ENCODE measurements at places on chromosomes 3 and 15.

DNA sequence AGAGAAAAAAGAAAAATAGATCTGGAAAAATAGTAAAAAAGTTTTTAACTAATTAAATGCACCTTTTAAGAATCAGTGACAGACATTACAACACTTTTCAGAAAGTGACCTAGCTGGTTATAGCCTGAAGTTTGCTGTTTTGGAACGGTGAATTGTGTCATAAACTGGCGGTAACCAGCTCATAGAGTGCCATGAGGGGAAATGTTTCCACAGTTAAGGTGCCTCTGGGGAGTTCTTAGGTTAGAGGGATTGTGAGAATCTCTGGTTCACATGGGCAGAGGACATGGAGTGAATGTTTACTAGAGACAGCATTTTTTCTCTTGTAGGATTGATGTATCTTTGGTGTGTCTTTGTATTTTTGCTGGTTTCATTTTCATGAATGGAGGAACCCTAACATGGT, 2.8 kb downstream of the TBC1D23 start:
- DNase-seq, result no peak

DNA sequence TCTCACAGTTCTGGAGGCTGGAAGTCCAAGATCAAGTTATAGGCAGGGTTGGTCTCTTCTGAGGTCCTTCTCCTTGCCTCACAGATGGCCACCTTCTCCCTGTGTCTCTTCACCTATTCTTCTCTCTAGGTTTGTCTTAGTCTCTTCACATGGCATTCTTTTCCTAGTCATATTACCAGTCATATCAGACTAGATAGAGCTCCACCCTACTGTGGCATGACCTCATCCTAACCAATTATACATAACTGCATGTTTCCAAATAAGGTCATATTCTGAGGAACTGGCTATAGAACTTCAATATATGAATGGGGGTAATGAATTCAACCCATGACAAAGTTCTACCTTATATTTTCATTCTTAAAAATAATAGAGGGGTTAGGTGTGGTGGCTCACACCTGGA, 196.4 kb upstream of the UBE3A start:
- DNase-seq, result no peak

DNA sequence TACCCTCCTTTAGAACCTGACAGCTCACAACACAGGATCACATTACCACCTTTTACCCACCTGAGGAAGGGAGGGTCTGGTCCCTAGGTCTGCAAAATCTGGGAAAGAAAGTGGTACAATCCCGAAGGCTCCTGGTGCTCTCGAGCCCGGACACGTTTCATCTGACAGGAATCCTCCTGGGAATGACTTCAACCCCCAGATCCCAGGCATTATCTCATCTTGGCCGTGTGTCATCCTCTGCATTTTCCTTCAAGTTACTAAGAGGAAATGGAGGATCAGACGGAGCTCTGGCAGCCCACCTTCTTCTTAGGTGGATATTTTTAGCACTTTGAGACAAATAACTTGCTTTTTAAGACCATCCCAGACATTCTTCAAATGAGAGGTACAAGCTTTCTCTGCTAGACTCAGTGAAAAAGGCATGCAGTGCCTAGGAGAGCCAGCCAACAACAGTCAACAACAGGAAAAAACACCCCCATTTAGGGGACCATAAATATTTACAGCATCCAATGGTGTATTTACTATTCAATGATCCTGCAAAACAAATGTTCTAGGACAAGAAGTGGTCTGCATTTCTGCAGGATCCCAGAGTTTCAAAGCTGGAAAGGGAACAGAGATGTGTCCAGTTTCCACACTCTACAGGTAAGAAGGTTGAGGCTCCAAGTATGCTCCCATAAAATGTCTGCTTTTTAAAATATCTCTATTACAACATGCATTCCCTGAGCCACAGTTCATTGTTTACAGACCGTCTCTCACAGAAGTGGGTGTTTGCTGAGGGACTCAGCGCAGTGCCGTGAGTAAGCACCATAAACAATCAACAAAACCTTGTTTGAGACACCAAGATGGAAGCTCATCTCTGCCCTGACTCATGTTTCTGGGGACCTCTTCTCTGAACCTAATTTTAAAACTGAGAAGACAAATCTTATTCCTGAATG, 38.3 kb upstream of the ARHGEF3 start:
- no peak for DNase-seq

DNA sequence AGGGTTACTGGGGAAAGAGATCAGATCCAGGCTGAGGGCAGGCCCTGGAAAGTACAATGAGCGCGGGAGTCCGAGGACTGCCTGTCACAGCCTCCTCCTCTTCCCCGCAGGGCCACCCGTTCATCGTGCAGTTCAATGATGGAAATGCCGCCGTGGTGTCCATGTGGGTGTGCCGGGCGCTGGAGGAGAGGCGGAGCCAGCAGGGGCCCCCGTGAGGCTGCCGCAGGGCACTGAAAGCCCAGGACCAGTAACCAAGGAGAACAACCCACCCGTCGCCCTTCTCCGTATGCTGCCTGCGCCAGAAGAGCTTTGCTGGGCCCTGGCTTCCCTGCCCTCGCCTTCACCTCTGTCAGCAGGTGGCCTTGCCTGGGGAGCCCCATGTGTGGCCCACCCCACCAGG, 18.8 kb upstream of the SKOR1 start:
- no peak for DNase-seq

DNA sequence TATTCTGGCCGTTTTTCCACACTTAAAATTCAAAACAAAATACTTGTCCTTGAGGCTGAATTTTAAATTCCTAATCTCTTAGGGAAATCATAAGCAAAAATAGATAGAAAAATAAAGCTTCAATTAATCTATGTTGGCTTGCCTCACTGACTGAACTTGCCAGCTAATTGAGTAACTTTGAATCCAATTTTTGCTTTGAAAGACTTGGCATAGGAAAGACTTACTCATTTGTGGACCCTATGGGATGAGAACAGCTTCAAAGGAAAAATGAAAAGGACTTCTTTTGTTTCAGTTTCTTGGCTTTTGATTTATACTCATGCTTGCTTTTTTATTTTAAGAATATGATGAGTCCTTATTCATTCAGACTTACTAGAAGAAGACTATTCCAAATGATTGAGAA, 370.7 kb upstream of the RARB start:
- no peak for DNase-seq

DNA sequence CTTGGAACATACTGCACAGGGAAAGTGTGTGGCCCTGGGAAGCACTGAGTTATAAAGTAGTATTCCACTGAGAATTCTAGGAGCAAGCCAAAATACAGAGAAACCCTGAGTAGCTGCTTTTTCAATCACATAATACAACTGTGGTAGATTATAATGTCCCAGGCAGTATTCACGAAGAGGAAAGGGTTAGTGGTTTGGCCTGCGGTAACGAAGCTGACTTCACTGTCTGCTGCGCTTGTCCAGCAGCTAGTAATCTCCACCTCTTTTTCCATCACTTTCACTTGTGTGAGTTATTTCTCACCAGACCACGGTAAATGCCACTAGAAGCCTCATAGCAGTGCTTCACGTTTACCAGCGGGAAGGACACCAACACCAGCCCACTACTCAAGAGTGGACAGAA, 34.4 kb downstream of the RPL39L start:
- no peak for DNase-seq

DNA sequence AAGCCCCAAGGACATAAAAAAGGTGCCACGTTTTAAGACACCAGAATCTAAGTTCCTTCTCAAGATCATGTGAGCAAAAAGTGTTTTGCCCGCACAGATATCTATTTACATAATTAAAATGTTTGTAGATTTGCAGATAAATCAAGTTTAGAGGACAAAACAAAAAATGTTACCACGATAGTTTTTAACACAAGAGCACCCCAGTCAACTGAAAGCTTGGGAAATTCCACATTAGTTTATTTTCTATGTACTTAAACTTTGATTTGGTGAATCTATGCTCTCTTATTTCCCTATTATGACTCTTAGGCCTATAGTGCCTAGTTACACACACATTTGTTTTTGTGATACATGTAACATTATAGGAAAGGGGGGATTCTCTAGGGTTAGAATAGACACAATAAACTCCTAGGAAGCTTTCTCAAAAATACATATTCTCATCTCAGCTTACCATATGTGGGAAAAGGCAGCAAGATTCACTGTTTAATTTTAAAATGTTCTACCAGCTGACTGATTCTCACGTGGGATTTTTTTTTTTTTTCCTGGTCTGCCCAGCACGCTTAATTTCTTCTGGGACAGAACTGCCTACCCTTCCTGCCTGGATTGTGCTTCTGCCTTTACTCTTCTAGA, 8.4 kb upstream of the LEKR1 start:
- DNase-seq, result no peak

- no peak for DNase-seq
Measured at GRCh38 chr15:44347495-44347894, 59.0 kb downstream of the GOLM2 start.

DNA sequence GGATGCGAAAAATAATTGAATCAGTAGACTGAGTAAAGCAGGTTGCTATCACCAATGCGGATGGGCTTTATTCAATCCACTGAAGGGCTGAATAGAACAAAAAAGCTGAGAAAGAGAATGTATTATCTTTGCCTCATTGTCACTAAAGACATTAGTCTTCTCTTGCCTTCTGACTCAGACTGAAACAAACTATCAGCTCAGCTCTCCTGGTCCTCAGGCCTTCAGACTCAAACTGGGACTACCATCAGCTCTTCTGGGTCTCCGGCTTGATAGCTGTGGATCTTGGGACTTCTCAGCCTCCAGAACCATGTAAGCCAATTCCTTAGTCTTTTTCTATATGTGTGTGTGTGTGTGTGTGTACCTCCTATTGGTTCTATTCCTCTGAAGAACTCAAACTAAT, 12.6 kb downstream of the IFT57 start:
- no peak for DNase-seq

- no peak for DNase-seq
Measured at GRCh38 chr3:168220556-168220955, 124.8 kb upstream of the GOLIM4 start.

DNA sequence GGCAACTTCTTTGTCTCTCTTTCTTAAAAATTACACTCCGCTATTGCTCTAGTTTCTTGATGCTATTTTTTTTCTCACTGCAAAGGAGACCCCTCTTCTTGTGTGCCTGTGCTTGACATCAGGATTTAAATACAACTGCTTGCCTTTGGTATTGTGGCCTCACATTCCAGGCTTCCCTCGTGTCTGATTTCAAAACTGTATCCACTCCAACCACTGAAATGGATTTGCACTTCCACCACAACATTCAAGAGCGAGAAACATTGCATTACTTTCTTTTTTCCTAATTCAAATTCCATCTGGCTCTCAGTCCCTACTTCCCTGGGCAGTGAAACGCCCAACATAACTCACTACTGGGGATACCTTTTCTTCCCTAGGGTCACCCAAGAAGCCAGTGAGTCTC, 50.4 kb upstream of the PXYLP1 start:
- DNase-seq, result no peak
